ENCODE measurements at places on chromosomes 1 and 21.

DNA sequence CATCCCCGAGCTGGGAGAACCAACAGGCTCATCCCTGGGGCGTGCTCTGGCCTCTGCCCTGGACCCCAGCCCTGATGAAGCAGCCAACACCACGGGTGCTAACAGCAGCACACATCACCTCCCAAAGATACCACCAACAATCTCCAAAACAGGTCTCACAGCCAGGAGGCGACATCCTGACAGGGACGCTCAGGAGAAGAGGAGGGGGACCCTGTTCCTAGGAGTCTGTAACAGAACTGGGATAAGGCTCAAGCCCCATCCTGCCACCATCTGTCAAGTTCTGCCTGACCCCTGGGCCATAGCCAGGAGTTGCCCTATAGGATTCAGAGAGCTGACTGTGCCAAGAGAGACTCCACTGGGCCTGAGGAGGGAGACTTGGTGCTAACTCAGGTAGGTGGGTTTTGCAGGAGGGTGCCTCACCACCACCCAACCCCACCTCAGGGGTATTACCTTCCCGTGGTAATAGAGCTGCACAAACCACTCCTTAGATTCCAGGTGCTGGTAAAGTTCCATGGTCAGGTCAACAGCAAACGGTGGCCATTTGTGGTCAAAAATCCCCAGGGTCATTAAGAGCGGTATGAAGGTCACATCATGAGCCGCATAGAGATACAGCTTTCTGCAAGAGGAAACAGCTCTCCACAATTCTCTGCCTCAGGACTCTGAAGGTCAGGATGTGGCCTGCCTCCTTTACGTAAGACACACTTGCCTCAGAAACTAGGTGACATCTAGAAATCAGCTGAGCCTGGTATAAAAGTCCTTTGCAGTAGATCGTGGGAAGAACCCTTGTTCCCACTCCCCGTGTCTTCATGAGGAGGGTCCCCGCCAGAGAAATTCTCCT lies 22.3 kb downstream of the ACP6 start:
- DNase-seq, result no peak

GRCh38 chr1:234164098-234164709 lies 209.1 kb upstream of the COA6 start:
- no peak for DNase-seq

GRCh38 chr1:37177230-37177864 lies 143.0 kb upstream of the GRIK3 start:
- no peak for DNase-seq

DNA sequence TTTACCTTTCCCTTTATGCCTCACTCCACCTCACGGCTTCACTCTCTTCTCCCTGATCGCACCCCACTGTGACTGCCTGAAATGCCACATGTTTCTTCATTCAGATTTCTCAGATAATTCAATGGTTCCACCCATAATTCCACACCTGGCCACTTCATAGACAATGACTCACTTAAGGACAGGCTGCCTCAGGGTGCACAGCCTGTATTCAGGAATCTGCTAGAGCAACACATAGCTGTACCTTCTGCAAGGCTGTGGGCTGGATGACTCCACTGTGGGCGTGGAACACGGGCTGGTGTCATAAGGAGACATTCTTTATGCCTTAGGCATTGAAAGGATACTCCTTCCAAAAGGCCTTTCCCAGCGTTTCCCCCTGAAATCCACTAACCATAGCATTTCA lies 36.1 kb downstream of the L1TD1 start:
- DNase-seq, result no peak

- DNase-seq, result no peak
Observed at GRCh38 chr1:52590266-52590665, 11.9 kb upstream of the GPX7 start.

DNA sequence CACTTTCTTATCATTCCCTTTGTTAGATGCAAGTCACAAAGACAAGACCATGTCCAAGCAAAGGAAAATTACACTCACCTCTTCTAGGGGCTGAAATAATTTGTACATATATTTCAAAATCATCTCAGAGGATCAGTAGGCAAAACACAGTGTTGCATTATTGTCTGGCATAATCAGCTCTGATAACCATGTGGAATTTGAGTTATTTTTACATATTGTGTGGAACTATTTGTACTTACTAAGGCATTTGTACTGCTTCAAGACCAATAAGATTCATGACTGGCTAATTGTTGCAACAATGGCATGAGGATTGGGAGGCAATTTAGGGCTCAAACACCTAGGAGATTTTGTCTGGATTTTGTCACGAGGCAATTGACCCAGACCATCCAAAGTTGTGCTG lies 1716.4 kb downstream of the BRINP3 start:
- DNase-seq, result no peak

- no peak for DNase-seq
Observed at GRCh38 chr1:20390589-20391331, 95.2 kb downstream of the CAMK2N1 start.

- no peak for DNase-seq
Observed at GRCh38 chr1:231185391-231185790, 23.5 kb downstream of the TRIM67 start.
